ENCODE measurements at places on chromosomes 3 and 15.

DNA sequence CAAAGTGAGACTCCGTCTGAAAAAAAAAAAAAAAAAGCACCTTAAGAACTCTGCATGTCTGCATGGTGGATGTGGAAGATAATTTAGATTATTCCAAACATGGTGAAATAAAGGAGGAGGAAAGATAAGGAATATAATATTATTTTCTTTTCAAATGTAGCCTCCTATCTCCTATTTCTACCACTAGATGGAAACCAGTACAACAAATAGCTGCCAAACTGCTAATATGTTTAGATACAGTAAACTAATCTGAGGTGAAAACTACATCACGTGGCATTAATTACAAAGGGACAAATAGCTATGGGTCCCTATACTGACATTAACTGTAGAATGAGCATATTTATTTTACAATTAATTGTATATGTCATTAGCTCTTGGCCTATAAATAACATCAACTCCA, 197.8 kb downstream of the TBC1D5 start:
- DNase-seq = no peak

DNA sequence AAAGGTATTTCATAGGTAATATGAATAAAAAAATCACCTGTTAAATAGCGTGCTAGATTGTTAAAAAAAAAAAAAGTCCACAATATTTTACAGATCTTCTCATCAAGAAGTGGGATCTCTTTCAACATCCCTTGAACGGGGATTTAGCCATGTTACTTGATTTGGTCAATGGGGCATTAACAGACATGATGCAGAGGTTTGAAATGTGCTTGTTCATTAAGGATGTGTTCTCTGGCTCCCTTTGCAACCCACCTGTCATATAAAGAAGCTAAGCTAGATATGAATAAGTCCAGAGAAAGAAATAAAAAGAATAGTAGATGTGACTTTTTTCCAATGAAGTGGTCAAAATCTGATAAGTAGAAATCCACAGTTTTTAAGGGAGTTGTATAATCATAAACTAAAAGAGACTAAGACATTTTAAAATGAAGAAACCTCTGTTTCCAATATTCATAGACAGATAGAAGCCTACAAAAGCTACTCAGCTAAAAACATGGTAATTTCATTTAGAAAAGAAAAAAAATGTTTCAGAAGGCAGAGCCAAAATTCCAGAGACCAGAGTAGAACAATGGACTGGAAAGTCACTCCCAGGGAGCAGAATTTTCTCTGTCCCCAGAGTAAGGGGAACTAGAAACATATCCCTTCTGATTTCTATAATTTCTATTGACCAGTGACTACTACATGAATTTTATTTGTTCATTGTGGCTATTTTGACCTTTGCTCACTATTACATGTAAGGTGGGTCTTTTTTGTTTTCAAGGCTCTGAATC, 79.2 kb downstream of the PLSCR2 start:
- no peak for DNase-seq

- DNase-seq = no peak
Observed at GRCh38 chr15:38130205-38130567, 122.5 kb upstream of the SPRED1 start.

DNA sequence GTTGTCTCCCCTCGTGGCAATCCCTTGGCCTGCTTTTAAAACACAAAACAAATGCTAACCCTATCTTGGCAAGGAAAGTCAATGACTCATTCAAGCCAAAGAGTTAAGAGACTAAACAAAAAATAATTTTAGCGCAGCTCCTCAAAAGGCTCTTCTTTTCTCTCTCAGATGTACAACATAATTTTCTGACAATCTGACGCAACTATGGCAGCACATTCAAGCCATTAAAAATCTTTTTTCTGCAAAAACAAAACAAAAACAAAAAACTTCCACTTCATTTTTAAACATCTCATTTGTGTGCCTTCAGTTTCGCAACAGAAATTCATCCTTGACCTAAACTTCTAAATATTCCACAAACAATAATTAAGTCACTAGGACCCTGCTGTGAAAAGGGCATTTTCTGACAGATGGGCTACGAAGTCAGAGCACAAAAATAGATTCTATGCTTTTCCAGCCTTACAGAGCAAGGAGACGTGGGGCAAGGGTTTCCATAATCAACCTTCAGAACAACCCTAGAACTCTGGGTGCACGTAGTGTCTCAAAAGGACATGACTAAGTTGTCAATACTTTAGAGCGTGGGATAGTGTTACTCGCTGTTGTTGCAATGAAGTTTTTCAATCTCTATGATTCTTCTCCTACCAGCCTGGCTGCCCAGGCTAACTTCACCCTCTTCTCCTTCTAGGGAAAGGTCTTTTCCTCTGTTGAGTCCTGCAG, 84.3 kb downstream of the MB21D2 start:
- no peak for DNase-seq

DNA sequence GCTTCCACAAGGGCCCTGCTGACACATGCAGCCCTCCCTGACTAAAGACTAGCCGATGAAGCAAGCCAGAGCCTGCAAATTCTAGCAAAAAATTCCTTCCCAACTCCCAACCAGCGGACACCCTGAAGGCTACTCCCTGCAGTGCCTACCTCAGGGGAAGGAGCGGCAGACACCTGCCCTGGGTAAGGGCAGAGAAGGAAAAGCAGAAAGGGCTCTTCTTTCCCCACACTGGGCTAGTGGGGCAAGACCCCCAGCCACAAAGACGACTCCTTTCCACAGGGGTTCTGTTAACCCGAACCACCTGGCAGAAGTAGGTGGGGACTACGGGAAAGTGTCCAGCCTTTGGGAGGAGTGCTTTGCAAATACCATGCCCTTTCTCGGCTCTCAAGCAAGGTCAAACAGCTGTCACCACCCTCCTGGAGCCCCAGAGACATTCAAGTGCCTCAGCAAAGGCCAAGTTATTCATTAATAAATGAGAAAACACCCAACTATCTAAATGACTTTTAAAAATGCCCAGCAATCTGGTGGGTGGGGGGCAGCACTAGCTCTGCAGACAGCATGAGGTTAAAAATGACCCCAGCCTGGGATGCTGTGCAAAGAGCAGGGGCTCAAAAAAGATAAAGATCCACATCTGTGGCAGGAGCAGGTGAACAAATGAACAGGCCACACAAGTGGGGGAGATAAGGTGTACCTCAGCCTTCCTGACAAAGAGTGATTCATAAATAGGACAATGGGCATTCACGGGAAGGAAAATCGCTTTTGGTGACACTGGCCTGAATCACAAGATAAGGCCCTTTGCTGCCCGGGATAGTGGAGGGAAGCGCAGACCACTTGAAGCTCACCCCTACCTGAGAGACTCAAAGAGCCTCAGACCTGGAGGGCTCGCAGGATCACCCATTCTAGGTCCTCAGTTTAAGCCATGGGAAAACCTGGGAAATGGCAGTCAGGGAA, 33.0 kb downstream of the CCDC12 start:
- DNase-seq = no peak

DNA sequence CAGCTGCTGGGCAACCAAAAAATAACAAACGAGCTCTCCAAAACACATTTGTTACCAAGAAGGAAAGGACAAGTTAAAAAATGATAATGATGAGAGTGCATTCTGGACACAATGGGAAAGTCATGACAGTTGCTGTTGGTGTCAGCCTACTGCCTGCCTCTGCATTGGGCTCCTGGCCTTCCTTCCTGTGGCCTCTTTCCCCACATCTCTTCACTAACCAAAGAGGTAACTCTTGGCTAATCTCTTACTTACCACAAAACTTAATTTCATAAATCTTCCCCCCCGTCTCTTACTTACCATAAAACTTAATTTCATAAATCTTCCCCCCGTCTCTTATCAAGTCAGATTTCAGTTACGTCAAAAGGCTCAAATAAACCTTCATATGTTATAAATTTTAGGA, 58.6 kb downstream of the AGTR1 start:
- DNase-seq = no peak

- DNase-seq = no peak
Observed at GRCh38 chr15:87619161-87619960, 637.2 kb downstream of the NTRK3 start.

DNA sequence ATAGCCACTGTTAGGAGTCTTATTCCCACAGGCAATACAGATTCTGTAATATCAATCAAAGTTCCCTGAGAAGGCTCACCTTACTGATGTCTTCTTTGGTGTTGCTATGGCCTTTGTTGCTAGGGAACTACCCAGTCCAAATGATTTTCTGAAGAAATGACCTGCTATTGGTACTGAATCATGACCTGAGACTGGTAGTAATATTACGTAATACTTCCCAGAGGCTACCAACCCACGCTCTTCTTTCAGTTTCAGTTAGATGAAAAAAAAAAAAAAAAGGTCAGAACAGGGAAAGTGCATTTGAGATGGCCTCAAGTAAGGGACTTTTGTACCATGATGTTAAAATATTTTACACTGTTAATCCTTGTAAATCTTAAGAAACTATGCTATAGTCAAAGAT, 1092.5 kb upstream of the EPHA6 start:
- no peak for DNase-seq

- no peak for DNase-seq
Observed at GRCh38 chr15:40543082-40543481, 21.8 kb downstream of the CCDC32 start.

DNA sequence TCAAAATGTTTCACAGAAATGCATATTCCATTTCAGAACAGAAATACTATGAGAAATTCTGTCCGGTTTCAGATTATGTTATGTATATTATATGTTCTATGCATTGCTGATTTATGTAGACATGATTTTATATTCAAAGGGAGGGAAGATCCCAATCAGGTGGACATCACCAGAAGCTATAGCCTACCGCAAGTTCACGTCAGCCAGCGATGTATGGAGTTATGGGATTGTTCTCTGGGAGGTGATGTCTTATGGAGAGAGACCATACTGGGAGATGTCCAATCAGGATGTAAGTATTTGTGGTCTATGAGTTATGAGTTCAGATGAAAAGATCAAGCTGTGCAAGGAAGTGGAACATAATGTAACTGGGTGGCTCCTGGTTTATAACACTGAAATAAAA, 341.7 kb downstream of the EPHA3 start:
- no peak for DNase-seq

- DNase-seq = no peak
Observed at GRCh38 chr3:44632193-44632592, 7.4 kb downstream of the ZNF197 start.

- DNase-seq = no peak
Observed at GRCh38 chr15:76282465-76282864, 28.8 kb downstream of the ETFA start.

GRCh38 chr15:70512772-70513362, 250.5 kb downstream of the UACA start:
- DNase-seq = peak; percentile 29

- no peak for DNase-seq
Observed at GRCh38 chr3:7813365-7813764, 688.3 kb upstream of the LMCD1 start.

- DNase-seq = no peak
Observed at GRCh38 chr3:19065027-19065426, 83.3 kb upstream of the KCNH8 start.

DNA sequence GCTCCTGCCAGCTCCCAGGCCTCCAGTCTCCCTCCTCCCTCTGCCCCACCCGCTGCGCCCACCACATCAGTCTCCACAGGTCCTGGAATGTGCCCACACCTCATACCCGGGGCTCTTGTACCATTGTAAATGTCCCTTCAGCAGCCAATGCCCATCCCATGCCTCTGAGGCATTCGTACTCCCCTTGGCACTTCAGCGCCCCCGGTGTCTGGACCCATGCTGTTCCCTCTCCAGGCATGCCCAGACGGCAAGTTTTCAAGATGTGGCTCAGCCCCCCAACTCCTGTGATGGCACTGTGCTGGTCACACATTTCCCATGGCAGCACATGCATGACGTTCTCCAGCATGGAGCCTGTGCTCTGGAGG, 13.3 kb downstream of the PLXND1 start:
- no peak for DNase-seq

DNA sequence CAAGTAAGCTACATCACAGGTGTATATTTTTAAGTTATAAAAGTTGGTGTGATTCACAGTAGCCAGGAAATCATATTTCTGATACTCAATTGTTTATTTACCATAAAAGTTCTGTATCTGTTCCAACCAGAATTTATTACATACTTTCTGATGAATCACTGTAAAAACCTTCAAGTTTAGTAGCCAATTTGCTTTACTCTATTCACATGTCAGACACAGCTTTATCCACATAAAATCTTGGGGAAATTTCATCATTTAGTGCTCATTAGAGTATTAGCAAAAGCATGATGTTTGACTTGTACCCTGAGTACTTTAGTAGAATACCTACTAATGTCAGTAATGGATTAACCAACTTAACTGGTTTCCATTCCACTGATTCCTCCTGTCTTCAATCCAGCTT, 249.8 kb downstream of the POLQ start:
- no peak for DNase-seq

DNA sequence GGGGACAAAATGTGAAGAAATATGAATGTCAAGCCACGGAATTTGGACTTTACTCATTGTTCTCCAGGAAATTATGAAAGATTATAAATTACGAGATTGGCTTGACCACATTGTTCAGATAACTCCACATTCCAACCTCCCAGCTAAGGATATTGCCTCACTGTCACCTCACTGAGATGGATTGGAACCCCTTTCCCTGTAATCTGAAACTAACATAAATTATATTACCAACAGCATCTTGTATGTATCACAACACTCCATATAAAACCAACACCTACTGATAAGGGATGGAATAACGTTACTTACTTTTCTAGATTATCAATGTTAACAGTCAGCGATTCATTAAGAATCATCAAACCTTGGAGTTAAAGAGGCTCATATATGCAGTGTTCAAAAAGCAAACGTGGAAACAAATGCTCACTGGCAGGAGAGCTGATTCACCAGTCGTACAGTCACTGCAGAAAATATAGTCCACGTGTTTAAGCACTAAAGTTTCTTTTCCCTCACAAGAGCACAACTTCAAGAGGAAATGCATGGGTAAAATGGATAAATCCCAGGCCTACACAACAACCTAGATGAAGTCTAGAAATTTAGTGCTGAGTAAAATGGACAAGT, 451.5 kb downstream of the FGF12 start:
- DNase-seq = no peak
